SHP77 treated with DMSO at 0.1 percent for 48 hours (cell line): ENCODE measurements at places on chromosomes 3 and 15.
A peak's percentile ranks its signal among the peaks of the same experiment; 100 is the strongest.

GRCh38 chr3:16071206-16071605, 103.3 kb upstream of the GALNT15 start:
- no peak for DNase-seq

GRCh38 chr3:109994853-109995252, 657.5 kb upstream of the DPPA4 start:
- no peak for DNase-seq

- DNase-seq: no peak
These were observed 125.4 kb upstream of the BFSP2 start for GRCh38 chr3:133274477-133274876.

GRCh38 chr3:171254315-171254714, 205.9 kb downstream of the TNIK start:
- DNase-seq: no peak

GRCh38 chr3:157487339-157487738, 15.9 kb downstream of the VEPH1 start:
- no peak for DNase-seq

DNA sequence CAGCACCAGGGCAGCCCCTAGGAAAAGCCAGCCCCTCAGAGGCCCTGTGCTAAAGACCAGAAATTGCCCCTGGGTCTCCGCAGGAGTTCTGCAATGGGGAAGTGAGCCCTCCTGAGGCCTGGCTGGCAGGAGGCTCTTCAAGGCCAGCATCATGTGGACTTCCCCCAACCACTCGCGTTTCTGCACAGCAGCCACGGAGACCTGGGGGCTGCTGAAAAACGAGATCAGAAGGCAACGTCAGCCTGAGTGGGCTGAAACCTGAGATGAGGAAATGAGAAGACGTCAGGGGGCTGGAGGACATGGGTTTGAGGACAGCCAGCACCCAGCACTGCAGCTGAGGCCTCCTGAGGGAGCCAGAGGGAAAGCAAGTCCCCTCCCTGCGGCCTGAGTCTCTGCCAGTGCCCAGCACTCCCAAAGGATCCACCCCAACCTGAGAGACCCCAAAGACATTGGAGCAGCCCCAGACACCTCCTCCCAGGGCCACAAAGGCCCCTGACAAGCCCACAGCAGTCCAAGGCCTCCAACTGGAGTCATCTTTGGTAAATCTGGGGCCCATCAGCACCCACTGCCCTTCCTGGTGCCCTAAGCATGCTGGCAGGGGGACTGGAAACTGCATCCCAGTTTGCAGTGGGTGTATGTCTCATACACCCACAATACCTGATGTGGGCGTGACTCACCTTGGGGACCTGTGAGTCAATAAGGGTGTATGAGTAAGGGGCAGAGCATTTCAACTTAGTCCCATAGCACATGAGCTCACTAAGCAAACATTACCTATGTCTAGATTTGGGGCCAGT, 29.2 kb upstream of the CYP11A1 start:
- DNase-seq: no peak

DNA sequence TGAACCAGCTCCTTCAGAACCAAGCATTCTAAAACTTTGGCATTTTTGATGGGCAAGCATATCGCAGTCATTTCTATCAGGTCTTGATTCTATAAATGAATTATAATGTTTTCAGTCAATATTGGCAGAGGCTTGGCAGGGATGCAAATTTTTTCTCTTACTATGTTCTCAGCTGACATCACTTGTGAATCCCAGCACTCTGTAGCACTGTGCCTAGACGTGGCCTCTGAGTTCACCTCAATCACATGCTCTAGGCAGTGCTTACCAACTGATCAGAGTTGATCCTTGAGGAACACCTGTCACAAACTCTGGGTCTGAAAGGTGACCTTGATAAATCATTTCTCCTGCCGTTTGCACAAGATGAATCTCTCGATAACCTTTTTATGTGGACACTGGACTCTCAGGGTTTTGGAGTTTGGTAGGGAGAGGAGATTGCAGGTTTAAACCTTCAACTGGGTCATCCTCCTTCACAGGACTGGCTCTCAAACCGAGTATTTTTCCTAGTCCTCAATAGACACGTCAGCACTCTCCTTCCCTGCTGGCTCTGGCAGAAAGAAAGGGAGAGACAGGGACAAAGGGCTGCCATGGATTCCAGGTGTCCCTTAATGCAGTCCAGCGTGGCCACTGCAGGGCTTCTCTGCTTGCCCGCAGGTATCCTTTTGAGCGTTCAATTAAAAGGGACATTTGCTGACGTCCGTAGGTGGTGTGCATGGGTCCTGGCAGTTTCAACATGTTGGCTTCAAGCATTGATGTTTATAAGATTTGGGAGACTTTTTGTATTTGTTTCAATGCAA, 222.3 kb upstream of the CMC1 start:
- DNase-seq: no peak

DNA sequence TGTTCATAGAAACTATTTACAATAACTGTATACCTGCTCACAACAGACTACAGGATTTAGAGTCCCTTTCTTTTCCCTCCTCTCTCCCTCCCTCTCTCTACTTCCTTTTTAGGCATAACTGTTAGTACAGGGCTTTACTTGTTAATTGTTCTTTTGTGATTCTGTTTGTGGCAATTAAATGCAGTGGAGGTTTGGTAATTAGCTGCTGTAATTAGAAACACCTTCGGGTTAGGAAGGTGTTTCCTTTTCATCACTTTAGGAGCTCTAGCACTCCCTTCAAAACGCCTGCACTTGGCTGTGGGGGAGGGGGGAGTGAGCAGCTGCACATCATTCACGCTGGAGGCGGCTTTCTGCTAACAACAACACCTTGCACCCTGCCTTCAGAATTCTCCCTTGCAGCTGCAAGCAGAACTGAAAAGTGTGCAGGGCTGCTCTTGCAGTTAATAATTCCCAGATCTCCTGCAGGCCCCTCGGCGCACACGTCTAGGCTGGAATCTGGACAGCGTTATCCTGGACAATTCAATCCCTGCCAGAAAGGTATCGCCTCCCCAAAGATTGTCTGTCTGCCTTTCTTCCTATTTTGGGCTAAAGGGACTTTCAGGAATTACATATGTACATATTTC, 242.6 kb upstream of the RGMA start:
- no peak for DNase-seq

DNA sequence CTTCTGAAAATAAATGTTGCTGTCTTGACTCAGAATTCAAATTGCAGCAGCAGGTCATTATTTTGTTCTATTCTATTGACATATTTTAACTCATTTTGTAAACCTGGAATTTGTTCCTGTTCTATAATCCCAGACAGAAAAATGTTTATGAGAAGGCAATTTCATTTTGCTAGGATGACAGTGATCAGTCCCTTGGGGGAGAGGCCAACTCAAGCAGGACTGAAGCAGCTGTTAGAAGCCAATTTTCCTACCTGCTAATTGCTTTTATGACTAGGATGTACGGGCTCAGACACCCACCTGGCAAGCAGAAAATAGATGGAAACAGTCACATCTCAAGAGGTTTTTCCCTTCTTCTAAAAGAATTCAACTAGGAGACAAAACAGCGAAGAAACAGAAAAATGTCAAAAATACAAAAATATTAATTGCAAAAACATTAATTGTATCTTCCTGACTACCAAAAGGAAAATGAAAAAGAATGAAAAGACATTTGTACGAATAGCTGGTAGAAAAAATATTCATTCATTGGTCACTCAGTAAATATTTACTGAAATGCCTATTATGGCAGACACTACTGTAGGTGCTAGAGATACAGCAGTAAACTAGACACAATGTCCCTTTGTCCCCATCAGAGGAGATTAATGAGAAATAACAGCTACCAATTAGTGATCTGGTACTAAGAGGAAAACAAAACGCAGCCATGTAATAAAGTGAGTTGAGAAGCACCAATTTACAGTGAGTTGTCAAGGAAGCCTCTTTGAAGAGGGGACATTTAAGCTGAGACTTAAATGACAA, 73.5 kb downstream of the PEAK1 start:
- DNase-seq: no peak

- no peak for DNase-seq
These were observed 65.3 kb downstream of the ASB7 start for GRCh38 chr15:100667405-100668347.

GRCh38 chr3:105343991-105344390, 22.7 kb upstream of the ALCAM start:
- DNase-seq: no peak

GRCh38 chr3:95037927-95038326, 975.1 kb downstream of the NSUN3 start:
- no peak for DNase-seq

DNA sequence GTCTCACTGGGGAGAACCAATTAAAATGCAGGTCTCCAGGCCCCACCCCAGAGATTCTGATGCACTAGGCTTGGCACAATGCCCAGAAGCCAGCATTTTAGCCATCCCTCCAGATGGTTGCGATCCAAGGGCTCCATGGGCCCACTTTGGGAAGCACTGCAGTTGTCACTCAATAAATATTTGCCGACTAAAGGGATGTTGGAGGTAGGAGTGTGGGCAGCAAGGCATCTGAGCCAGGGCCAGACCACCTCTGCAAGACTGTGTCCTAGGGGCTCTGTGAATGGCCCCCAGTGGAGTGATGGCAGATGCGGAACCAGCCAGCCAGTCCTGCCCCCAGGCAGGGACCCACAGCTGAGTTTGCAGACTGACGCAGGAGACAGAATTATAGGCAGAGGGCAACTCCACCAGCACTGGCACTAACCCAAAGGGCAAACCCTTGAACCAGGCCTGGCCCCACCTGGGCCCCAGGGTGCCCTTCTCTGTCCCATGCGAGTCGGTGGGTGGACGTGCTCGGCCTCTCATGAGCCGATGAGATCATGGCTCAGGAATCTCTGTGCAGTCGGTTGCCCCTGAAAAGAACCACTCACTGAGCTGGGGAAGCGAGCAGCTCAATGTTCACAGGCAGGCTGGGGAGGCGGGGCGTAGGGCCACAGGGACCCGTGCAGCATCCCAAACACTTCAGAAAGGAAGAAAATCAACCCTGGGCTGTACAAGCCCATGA, 49.7 kb downstream of the SEMA5B start:
- peak; percentile 16 for DNase-seq

DNA sequence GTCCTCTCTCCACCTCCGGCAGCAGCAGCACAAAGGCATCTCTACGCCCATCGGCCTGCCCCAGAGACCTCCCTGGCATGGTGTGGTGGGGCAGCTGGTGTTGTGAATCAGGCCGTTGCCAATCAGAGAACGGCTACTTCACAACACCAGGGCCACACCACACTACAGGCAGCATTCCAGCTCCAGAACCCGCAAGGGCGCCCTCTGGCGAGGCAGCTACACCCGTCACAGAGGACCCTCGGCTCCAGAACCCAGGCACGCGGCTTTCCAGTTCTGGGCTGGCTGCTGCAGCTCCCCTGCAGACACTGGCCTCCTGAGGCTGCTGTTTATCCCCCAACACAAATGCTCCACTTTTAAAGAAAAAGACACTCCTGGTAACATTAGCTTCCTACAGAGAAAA, 127.5 kb upstream of the TOPAZ1 start:
- DNase-seq: no peak

DNA sequence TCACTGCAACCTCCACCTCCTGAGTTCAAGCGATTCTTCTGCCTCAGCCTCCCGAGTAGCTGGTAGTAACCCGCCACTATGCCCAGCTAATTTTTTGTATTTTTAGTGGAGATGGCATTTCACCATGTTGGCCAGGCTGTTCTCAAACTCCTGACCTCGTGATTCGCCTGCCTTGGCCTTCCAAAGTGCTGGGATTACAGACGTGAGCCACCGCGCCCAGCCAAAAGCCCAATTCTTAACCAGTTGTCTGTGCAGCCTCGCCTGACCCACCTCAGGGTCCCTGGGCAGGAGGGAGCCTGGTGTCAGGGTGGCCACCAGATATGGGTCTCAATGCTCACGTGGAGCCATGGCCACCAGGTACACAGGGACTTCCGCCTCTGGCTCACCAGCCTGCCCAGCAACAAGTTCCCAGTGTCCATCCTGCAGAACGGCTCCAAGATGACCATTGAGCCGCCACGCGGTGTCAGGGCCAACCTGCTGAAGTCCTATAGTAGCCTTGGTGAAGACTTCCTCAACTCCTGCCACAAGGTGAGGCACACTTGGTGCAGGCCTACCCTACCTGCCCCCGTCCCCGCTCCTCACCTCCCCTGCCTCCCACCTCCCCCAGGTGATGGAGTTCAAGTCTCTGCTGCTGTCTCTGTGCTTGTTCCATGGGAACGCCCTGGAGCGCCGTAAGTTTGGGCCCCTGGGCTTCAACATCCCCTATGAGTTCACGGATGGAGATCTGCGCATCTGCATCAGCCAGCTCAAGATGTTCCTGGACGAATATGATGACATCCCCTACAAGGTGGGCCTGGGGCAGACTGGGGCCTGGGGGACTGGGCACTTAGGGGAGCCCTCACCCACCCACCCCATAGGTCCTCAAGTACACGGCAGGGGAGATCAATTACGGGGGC, 48.6 kb downstream of the SEMA3G start:
- DNase-seq: no peak

DNA sequence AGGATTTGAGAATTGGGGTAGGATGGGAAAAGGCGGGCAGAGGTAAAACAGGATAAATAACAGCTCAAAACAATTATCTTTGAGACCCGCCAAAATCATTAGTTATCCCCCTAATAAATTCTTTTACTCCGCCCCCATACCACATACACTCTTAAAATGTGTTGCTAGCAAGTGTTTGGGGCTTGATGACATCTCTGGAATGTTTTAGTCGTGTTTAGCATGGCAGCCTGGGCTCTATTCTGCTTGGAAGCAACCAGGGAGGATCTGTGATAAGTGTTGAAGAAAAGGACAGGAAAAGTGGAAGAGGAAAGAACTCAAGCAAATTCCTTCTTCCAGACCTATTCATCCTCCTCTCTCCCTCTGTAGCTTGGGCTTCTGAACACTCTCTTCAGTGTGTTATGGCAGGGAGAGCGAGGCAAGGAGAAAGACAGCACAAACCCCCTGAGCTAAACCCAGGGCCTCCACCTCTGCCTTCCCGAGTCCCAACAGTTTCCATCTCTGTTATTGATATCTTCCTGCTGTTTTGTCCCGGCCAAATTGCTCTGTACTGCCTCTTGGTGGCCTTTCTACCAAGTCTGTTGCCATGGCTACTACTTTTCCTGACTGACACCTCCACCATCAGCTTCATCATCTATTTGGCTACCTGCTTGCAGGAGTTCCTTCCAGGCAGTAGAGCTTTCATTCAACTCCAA, 135.8 kb downstream of the RPL22L1 start:
- no peak for DNase-seq

DNA sequence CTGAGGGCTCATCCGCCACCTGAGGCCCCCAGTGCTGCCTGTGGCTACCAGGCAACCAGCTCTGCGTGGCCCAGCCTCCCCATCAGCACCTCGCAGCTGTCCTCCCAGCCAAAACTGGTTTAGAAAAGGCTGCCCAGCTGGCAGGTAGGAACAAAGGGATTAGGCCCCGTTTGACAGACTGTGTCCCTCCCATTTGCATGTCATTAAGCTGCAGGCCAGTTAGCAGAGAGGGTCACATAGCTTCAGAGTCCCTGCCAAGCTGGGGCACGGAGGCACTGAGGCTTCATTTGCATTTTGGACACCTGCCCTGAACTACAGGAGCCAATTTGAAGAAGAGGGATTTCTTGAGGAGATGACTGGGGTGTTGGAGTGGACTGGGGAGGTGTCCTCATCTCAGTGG, 177.9 kb downstream of the TLE3 start:
- DNase-seq: no peak

DNA sequence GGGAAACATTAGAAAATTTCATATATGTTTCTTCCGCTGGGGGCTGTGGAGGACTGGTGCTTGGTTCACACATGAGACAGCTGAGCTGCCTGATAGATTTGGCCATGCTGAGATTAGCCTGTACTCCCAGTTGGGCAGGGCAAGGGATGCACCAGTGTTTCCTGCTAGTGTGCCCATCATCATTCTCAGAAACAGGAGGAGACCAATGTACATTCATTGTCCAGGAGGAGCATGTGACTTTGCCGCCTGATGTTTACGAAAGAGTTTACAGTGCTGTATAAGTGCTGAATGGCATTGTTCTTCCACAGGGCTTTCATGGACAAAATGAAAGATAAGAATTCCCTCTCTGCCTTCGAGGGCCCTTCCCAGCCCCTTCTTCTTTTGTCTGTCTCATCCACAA, 311.1 kb upstream of the THBS1 start:
- DNase-seq: no peak
